ENCODE measurements at places on chromosomes 4 and X.

- DNase-seq = no peak
These were observed 1199.1 kb downstream of the ADGRL3 start for GRCh38 chr4:62399242-62399641.

- DNase-seq = no peak
These were observed 569 bp upstream of the FHL1 start for GRCh38 chrX:136146614-136147314.

GRCh38 chrX:30663322-30663721, 10.1 kb downstream of the GK start:
- DNase-seq = no peak

DNA sequence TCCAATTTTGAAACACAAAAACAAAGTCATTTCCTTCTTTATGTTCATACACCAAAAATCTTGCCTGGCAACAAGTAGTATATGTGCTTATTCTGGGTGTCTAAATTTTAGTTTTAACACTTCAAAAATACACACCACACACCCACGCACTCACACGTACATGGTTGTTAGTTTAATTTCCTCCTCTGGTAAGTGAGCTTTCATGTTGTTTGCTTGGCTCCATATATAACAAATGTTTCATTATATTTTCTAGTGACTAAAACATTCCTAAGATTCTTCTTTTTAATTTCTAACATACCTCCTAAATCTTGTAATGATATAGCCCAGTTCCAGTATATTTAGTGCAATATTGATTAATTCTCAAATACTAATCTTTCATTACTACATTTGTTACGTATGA, 80.9 kb downstream of the PRDM5 start:
- DNase-seq = no peak

- no peak for DNase-seq
These were observed 96.0 kb upstream of the C1GALT1C1 start for GRCh38 chrX:120725874-120726273.

Data from dermis blood vessel endothelial cell (primary cell).